ENCODE measurements at places on chromosomes 5 and 9. TPM values are rescaled to one million over a fixed set of nuclear protein-coding genes. Genes with fewer than 3 reads are reported as not detected.

CTXN3 gene
- total RNA-seq = not detected

SHOC1 gene
- total RNA-seq = under 0.01 TPM

- no peak for DNase-seq
Measured at GRCh38 chr5:116554764-116555163, 19.9 kb downstream of the SEMA6A start.

CDKN2B-AS1 gene
- 7.6 TPM for total RNA-seq

SARDH gene
- total RNA-seq = 9.0 TPM

DNA sequence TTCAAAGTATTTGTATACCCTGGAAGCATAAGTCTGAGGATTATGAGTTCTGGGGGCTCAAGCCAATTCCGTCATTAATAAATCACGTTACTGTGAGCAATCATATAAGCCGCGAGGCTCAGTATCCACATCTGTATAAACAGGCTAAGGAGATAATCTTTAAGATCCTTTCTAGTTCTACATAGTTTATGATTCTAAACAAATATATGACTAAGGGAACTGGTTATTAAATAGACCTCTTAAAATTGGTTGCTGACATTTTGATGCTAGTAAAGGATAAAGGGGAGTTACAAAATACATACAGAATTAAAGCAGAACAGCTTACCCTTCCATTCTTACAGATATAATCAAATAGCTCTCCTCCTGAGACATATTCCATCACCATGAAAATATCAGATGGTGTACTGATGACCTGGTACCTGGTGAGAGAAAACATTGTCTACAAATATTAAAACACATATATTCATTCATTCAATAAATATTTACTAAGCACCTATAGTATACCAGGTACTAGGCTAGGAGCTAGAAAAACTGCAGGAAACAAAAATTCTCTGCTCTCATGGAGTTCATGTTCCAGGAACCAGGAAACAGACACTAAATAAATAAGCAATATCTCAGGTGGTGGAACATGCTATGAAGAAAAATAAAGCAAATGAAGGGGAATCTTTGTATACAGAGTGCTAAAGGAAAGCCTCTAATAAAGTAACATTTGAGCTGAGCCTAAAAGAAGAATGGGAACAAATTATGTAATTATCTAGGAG, 19.5 kb upstream of the TTC33 start:
- DNase-seq = no peak

IFNA21 gene
- total RNA-seq = not detected

DNA sequence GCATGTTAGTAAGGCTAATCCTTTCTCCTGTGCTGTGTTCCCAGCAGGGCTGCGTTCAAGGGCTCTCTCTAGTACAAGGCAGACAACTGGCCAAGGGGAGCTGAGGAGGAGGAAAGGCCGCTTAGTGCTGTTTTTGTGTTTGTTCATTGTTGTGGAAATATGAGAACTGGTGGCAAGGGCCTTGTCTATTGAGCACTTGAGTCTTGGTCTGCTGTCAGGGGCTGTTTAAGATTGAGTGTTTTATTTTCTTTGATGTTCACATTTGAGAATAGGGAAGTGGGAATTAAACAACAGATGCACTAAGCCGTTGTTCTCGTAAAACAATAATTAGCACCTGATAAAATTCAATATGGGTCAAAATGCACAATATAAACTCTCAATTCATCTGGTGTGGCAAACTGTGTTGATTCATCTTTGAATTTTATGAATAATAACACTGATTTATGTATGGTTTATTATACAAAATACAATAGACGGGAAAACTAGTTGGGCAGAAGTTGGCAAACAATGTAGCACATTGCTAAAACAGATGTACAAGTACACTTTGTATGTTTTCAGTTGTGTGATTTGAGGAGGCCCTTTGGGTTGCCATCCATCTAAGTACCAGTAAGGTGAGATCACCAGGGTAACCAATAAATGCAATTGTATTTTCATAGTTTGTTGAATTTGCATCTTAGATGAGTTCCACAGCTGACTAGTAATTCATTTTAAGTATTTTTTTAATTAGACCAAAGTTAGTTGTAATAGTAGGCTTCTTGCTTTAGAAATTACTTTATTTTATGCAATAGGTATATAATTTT, 97.6 kb upstream of the GRHPR start:
- DNase-seq = no peak

GRCh38 chr5:66655395-66656324, 59.5 kb downstream of the MAST4 start:
- peak; percentile 65 for DNase-seq

ANKRD55 gene
- under 0.01 TPM for total RNA-seq

GRCh38 chr9:131530546-131530919, 530 bp downstream of the UCK1 start:
- no peak for DNase-seq

DNA sequence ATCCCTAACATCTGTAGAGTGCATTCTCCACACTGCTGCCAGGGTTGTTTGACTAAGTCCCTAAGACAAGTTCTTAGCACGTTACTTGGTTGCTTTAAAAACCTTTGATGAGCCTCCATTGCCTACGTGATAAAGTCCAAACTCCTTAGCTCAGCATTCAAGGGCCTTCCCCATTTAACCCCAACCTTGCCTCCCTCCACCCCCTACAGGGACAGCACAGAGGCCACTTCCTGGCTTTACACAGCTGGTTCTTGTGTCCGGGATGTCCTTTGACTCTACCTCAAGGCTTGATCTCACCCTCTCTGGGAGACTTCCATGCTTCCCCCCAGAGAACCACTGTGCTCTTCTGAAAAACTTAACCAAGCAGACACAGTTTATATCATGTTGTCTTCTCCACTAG, 29.4 kb downstream of the FAM240B start:
- DNase-seq = no peak

GRCh38 chr5:172833372-172833685, 722 bp upstream of the ERGIC1 start:
- no peak for DNase-seq

DNA sequence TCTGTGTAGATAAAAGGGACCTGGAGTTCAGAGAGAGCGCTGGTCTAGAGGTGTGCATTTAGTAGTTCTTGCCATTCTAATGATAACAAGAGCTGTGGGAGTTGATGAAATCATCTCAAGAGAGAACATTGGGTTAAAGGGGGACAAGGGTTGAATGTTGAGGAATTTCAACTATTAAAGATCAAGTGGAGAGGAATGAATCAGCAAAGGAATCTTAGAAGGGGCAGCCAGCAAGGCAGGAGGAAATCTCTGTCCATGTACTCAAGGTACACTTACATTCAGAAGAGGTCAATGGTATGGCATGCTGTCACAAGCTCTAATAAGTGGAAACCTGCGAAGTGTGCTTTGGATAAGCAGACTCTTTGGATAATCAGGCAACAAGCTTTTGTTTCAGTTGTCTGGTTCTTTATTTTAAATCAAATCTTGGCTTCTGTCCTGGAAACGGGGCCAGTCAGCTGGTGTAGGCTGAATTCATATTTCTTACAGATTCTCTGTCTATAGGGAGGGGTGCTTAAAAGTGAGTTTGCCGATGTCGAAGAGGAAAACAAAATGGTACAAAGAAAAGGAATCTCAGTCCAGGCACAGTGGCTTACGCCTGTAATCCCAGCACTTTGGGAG, 320.5 kb upstream of the CD180 start:
- DNase-seq = peak; percentile 83

- no peak for DNase-seq
Measured at GRCh38 chr5:151052836-151053235, 28.0 kb downstream of the TNIP1 start.

GRCh38 chr5:23450187-23450586, 57.2 kb upstream of the PRDM9 start:
- DNase-seq = no peak

Data from fibroblast of lung (primary cell).